Pancreas (tissue), 10 donors: ENCODE measurements at places on chromosomes 3 and 15. TPM values are rescaled to one million over a fixed set of nuclear protein-coding genes. Genes with fewer than 3 reads are reported as not detected.

CA12 gene
- total RNA-seq, result 49.6 TPM

DNA sequence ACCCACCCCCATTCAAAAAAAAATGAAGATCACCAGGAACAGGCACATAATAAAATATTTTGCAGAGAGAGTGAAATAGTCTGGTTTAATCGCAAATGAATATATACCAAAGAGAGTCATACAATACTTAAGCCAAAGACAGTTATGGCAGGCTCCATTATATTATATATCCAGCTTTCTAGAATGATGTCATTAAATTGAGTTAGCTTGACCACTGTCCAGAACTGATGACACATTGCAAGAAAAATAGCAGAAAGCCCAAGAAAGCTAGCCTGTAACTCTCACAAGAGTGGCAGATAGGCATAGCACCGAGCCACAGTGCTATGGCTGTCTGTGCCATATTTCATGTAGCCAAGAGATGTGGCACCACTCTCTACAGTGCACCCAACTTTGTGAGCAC, 231.9 kb upstream of the SEMA6D start:
- DNase-seq, result no peak

- no peak for DNase-seq
Observed at GRCh38 chr3:159928071-159928491, 60.6 kb upstream of the IL12A start.

TEX55 gene
- not detected for total RNA-seq

RAB7A gene
- total RNA-seq, result 91.0 TPM

DNA sequence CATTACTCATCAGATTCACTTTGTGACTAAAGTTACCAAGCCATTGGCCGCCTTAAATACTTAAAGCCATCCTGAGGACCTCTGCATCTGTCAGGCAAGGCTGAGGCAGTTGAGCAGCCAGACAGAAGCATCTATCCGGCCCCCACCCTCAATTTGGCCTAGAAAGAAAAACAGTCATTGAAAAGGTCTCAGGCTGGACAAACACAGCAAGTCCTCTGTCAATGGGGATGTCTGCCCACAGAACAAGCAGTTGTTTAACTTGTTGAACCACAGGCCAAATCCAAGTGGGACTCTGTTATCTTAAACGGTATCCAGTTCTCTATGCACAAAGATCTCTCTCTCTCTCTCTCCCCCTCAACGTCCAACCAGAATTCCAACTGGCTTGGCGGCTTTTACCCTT, 2.8 kb downstream of the ZIC4 start:
- no peak for DNase-seq

DNA sequence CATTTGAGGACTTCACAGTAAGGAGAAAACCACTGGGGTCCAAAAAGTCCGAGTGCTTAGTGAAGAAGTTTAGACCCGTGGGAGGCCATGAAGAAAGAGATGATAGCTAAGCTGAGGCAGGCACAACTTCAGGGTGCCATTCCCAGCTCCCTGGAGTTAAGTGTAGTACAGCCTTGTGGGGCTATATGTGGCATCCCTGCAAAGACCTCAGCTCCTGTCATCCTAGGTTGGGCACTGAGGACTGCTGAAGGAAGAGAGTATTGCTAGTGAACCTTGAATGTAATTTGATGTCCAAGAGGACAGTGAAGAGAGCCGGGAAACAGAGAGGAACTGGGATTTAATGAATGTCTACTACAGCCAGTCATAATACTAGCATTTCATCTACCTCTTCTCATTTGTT, 162.1 kb downstream of the AKAP13 start:
- no peak for DNase-seq

GRCh38 chr3:127870156-127870555, 44.9 kb upstream of the KBTBD12 start:
- no peak for DNase-seq

EXD1 gene
- not detected for total RNA-seq

PRR20G gene
- not detected for total RNA-seq

DNA sequence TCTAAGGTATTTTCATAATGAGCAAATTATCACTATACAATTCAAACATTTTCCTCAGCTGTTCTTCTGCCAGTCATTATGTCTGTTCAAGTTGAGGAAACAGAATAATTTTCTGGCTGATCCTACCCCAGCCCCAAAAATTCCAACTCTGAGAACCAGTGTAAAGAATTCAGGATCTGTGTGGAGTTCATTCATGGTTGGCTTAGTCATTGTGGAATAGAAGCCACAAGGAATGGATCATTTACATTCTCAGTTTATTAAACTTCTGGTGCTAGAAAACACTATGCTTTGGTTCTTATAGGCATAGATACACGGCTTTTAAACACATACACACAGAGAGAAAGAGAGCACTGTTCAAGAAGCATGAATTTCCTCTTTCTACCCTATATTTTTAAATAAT, 134.6 kb downstream of the CMSS1 start:
- DNase-seq, result no peak

DNA sequence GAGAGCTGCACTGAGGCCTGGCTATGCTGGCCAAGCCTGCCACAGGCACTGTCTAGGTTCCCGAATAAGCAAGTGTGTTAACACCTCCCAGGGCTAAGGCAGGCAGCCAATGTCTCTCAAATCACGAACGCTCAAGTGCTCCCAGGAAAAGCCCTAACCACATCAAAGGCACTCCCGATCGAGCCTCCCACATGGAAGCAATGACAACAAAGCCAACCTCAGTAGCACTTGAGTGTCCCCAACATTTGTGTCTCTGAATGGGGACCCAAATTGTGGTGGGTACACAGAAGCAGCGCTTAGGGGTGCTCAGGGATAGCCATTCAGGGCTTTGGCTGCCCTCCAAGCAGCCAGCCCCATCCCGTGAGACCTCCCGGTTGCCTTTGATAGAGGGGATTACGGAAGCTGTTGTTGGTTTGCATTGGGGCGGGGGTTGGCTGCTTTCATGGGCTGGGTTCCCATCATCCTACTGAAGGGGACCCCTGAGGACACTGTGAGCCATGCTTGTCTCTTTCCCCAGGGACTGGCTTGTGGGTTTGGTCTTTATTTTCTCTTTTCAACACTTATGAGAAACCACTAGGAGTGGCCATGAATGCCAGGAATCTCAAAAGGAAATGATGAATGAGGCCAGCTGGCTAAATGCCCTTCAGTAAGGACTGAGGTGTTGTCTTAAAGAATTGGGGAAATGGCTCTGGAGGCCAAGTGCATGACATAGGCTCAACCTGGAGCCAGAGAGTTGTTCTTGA, 234.1 kb upstream of the FEZF2 start:
- DNase-seq, result no peak

MEGF11 gene
- total RNA-seq, result 0.55 TPM

- DNase-seq, result no peak
Observed at GRCh38 chr3:67516496-67516895, 137.9 kb downstream of the SUCLG2 start.

DNA sequence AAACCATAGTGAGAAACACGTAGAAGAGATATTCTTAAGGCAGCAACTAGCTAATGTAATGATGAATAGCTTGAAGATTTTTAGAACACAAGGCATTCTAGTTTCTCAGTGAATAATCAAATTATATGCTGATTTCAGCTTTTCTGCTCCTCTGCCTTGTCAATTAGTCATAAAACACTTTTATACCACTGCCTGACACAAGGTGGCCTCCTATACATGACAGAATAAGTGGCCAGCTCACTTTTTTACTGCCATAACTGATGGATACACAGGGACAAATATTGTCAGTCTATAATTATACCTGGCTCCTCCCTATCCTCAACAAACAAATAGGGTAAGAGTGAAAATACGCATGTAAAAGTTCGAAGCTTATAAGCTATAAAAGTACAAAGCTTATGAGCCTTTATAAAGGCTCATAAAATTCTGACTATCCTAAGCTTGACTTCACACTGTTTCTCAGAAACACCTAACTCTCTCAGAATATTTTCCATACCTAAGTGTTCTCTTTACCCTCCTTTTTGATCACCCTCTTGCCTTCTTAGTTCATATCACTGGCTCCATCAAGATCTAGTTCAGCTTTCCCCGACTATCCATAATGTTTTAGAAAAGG, 81.6 kb downstream of the HERC1 start:
- DNase-seq, result peak; percentile 24

EIF4E3 gene
- 13.2 TPM for total RNA-seq

GRCh38 chr3:167318306-167318705, 61.8 kb downstream of the ZBBX start:
- no peak for DNase-seq

DNA sequence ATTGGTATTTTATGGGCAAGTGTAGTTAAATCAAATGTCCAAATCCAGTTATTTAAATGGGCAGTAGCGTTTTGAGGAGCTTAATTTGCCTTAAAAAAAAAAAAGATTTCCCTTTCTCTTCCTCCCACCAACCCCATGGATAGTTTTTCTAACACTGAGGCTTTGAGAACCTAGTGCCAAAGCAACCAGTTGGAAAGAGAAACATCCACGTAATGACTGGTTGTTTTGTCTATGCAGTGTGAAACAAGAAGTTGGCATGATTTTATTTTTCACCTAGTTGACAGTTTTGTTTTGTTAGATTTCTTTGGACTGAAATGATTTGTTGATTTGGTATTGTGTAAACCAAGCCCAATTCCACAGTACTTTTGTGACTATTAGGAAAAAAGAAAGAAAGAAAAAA, 170.0 kb downstream of the SOX2 start:
- no peak for DNase-seq
